ENCODE measurements at places on chromosomes 16 and 17.

DNA sequence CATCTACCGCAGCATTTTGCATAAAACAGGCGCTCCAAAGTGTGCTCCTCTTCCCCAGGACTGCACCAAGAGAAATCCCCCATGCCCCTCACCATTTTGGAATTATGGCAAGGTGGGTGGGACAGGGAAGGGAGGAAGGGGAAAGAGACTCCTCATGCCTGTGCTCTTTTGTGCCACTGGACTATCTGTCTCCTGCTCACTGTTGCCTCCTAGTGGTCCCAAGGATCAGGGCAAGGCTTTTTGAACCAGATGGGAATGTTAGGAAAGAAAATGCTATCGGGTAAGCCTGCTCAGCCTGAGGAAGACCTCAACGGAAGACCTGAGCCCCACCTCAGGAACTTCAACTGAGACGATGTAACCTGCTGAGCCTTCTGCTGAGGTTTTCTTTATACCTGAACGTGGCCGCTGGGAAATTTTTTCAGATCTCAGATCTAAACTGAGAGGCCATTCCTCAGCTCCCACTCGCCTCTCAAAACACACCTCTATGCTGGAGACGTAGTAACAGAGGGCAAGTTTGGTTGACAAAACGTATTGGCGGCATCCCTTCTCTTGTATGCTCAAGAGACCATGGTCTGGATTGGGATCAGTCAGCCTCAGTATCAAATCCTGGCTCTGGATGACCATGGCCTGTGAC lies 58.3 kb downstream of the SPACA3 start:
- peak; percentile 3 for DNase-seq

GRCh38 chr17:82321947-82322466 lies 4.6 kb upstream of the CD7 start:
- DNase-seq: no peak

GRCh38 chr16:24826096-24826690 lies 19.6 kb upstream of the SLC5A11 start:
- DNase-seq: no peak

GRCh38 chr17:75636381-75637142 lies 3.3 kb downstream of the SMIM5 start:
- DNase-seq: no peak

DNA sequence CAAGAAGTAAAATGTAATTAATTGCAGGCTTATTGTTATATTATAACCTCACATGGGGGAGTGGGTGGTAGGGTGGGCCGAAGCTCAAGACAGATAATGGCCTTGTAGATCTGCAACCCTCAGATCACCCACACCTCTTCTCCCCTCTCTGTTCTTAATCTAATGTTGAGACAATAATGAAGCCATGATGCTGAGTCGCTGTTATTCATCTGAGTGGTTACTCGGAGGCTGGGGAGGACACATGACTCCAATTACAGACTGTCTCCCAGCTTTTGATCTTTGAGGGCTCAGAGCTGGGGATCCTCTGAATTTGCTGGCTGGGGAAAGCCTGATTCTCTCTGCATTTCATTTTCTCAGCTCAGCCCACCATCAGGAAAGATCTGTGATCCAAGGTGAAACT lies 275.3 kb downstream of the SHISA9 start:
- DNase-seq: no peak

All from non-pigmented ciliary epithelial cell (primary cell).